Right forelimb (tissue), 1 donor: ENCODE measurements at places on chromosomes 5 and 9.

DNA sequence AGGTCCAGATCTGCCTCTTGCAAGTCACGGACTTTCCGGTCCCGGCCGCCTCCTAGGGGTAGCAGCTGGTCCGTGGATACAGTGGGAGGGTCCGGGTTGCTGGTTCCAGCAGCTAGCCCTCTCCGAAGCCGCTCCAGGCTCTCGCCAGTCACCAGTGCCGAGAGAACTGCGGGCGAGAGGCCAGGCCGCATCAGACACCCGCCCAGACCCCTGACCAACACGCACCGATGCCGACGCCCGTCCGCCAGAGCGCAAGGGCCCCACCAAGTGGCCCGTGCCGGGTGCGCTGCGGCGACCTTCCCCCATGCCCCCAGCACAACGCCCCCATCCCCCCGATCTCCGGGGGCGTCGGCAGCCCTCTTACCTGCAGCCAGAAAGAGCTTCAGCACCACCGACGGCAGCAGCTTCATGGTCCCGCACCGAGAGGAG is 470 bp downstream of the HBEGF start:
- peak; percentile 74 for DNase-seq

DNA sequence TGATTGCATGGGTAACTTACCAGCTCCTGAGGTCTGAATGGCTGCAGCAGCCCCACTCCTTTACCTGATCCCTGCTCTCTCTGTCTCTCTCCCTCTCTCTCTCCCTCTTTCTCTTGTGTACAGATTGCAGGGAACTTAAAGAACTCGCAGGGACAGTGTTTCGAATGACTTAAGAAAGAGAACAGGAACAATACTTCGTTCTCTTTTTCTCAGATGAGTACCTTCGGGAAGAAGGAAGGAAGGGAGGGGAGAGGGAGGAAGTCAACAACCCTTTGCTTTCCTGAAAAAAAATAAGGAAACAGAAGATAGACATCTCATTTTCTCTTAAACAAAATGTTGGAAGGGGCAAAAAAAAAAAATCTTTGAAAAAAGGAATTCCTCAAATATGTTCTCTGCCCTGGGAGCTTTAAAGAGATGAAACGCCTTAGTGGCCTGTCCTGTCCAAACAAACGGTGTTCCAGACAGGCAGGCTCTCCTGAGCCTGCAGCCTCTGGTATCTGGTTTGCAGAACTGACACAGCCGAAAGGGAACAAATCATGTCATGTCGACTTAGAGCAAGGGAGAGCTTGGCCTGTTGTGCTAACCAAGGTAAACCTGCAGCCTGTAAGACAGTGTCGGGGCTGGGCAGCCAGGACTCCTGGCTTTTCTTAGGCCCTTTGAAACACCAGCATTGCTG is at the start of gene ZNF366:
ZNF366 (minus strand) TSS at position 180 of the 676 bp plus-strand sequence. CDS start 45,914 bp downstream, outside the sequence.
- no peak for DNase-seq

- peak; percentile 76 for DNase-seq
These were observed 274.9 kb downstream of the GADD45G start for GRCh38 chr9:89879701-89880100.

- DNase-seq: no peak
These were observed 524.2 kb downstream of the ACTL7B start for GRCh38 chr9:108331596-108331995.

DNA sequence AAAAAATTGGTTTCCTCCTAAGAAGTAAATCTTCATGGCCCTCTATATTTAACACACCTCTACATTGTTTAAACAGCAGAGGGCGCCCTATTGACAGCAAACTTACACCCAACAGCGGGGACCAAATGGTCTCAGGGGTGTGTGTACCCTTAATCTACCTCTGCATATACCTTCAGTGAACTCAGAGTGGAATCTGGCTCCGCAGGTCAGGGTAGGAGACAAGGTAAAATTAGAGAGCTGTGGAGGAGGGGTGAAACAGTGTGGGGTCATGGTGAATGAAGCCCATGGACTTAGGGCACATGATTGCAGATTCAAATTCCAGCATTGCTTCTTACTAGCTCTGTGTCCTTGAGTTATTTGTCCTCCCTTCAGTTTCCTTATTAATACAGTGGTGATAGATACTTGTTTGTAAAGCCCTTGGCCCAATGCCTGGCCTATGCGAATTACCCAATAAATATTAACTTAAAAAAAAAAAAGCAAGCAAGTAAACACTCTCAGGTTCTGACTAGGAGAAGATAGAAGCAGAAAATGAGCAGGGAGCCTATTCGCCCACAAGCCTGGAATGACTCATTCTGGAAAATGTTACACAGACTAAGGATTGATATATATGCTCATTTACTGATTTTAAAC is 122.9 kb downstream of the CAVIN4 start:
- no peak for DNase-seq

- no peak for DNase-seq
These were observed 109.5 kb downstream of the GADD45G start for GRCh38 chr9:89714321-89714720.

GRCh38 chr9:24545285-24545684 is 412 bp downstream of the IZUMO3 start:
- DNase-seq: no peak

DNA sequence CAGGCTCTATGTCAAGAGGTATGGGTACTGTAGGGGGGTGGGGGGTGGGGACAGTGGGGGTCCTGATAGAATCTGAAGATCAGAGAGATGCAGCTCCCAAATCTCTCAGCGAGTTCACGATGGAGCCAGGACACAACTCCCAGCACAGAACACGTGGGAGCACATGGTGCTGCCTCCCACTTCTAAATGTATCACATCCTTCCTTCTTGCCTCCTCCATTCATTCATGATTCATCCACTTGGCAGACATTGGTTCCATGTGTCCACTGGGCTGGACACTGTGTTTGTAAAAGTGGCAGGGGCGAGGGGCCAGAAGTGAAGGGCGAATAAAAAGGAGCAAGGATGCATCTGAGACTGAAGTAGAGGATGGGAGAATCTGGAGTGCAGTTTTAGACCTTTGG is 33.9 kb downstream of the SH3TC2 start:
- DNase-seq: no peak

- DNase-seq: peak; percentile 74
These were observed 500.0 kb downstream of the SPATA31D1 start for GRCh38 chr9:82488313-82489200.

DNA sequence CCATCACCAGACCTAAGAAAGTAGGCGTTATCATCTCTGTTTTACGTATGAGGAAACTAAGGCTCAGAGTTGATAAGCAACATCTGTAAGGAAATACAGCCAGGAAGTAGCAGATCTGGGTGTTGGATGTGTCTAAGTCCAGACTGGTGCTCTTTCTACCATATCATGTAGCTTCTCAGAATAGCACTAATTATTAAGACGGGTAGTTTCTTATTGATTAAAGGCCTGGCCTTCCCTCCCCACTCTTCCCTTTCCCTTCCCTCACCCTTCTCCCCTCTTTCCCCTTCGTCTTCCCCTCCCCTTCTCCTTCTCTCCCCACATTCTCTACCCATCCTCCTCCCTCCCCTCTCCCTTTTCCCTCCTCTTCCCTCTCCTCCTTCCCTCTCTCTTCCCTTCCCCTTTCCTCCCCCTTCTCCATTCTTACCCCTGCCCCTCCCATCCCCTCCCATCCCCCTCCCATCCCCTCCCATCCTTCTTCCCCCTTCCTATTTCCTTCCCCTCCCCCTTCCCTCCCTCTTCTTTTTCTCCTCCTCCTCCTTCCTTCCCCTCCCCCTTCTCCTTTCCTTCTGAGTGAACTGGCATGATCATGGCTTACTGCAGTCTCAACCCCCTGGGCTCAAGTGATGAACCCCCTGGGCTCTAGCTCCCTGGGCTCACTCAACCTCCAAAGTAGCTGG is 79.4 kb downstream of the SNX24 start:
- DNase-seq: no peak

- DNase-seq: no peak
These were observed 150.8 kb downstream of the DOCK8 start for GRCh38 chr9:365436-365835.

GRCh38 chr5:157900644-157901043 is 41.7 kb upstream of the CLINT1 start:
- DNase-seq: no peak

DNA sequence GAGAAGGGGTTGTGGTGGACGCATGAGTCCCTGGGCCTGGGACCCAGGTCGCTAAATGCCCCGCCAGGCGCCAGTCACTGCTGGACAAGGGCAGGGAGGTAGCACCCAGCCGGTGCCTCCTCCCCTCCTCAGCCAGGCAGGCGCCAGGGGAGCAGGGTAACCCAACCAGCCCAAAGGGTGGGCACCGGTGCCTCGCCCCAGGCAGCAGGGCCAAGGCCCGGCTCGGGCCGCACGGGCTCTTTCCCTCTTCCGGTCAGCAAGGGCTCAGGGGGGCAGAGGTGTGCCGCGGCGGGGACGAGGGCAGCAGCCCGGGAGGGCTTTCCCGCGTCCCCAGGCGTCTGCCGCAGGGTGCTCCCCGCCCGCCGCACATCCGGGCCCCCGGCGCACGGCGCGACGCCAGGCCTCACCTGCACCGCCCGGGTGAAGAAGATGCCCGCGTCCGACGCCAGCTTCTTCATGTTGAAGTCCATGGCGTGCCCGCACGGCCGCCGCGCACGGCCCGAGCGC is 393 bp downstream of the SH3GLB2 start:
- DNase-seq: no peak

GRCh38 chr5:78467140-78467539 is 106.7 kb downstream of the SCAMP1 start:
- no peak for DNase-seq

GRCh38 chr5:138692370-138692769 is 60.9 kb upstream of the CTNNA1 start:
- DNase-seq: no peak

DNA sequence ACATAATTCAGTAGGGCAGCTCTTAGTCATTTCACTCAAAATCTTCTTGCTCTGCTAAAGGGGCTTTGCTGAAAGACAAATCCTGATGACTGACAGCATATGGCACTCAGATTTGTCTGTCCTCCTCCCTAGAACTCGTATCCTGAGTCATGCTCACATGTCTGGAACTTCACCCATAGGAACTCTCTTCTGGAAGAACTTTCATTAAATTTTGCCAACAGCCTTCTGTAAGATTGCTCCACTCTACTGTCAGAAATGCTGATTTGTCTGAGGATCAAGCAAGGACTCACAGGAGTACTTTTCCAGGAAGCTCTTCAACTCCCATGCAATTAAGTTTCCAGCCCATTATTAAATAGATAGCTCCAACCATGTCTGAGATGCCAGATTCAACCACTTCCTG is 59.8 kb upstream of the SNX2 start:
- no peak for DNase-seq

DNA sequence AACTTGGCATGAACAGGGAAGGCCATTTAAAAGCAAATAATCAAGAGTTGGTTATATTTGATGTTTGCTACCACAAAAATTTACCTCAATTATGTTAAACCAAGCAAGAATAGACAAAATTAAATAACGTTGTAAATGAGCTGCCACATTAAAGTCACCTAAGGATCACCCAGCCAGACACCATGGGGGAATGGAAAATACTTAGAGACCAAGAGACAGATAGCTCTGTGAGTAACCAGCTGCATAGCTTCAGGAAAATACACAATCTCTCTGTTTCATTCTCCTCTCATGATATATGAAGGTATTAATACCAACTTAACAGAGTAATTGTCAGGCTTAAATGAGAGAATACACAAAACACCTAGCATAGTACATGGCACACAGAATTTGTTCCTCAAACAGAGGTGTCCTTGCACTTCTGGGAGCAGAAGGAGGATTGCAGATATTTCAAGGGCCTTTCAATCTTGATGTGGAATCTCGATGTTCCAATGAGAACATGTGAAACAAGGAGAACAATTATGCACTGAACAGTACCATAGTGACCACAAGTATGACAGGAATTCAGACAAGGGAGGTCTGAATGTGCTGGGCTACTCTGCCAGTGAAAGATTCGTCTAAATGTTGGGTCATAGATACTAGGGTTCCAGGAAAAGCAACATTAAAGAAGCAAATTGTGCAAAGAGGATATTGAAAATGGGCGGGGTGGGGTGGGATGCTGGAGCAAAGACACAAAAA is 18.6 kb downstream of the JAKMIP2 start:
- no peak for DNase-seq

- no peak for DNase-seq
These were observed 356.1 kb downstream of the TMEM167A start for GRCh38 chr5:82721087-82721410.

DNA sequence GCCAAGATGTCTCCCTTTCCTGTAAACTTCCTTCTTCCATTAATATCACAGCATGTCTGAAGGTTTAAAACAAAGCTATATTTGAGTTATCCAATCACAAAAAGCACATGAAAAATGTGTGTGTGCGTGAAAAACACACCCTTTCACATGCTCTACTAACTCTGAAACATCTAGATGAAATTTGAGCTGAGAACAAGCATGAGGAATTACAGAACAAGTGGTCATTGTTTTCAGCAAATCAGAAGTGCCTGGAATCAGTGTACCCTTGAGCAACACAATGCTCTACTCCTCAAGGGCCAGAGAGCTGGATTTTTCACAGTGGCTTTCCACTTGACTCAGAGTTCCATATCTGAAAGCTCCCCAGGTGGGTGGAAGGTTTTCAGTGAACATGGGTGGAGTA is 255.9 kb downstream of the PSAT1 start:
- DNase-seq: no peak

DNA sequence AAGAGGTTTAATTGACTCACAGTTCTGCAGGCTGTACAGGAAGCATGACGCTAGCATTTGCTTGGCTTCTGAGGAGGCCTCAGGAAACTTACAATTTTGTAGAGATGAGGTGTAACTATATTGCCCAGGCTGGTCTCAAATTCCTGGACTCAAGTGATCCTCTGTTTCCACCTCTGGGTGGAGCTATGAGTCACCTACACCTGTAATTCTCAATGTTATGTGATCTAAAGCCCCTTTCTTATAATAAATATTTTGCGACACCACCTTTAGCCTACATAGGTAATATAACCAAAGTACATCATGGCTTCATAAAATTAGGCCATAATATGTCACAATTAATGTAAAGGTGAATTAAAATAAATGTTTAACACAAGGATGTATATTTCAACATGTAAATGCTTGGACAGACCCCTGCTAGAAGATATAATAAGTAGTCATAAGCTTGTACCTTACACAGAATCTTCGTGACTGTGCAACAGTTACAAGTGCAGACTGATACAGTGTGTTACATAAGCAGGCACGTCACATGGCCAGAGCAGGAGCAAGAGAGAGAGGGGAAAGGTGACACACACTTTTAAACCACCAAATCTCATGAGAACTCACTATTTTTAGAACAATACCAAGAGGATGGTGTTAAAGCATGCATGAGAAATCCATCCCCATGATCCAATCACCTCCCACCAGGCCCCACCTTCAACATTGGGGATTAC is 29.8 kb upstream of the SPINK4 start:
- no peak for DNase-seq

DNA sequence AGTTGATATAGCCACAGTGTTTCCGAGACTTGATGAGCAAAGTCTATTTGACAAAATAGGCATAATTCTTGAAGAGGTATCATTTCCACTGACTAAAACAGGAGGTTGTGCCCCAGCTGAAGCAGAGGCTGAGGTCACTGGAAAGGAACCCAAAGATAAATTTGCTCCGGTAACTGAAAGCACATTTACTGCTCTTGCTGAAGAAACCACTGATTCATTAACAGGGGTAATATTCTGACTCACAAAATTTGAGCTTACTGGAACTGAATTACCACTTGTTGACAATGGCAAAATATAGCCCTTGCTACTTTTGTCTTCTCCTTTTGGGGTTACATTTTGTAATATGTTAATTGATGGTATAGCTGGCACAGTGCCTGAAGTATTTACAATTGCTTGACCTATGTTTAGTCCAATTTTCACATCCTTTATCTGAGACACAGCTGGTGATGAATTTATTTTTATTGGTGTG is 30.2 kb downstream of the MLANA start:
- no peak for DNase-seq
